Spinal cord (tissue), 10 donors: ENCODE measurements at places on chromosomes 6 and 20. TPM values are rescaled to one million over a fixed set of nuclear protein-coding genes. Genes with fewer than 3 reads are reported as not detected.

MLN gene
- 0.39 TPM for total RNA-seq

SUN5 gene
- not detected for total RNA-seq

CPXM1 gene
- 37.1 TPM for total RNA-seq

XPO5 gene
- 27.4 TPM for total RNA-seq

TIAM2 gene
- total RNA-seq, result 15.6 TPM

HLA-DRB1 gene
- total RNA-seq, result 17.0 TPM

MUC21 gene
- total RNA-seq, result not detected

KAT14 gene
- total RNA-seq, result 19.6 TPM

BPIFB1 gene
- total RNA-seq, result not detected

DEFB124 gene
- total RNA-seq, result not detected

PSMG4 gene
- 23.7 TPM for total RNA-seq

SLC22A7 gene
- total RNA-seq, result 0.28 TPM

NQO2 gene
- 40.5 TPM for total RNA-seq

- no peak for DNase-seq
These were observed 6.2 kb upstream of the GCM1 start for GRCh38 chr6:53154794-53155193.

- no peak for DNase-seq
These were observed 15.5 kb downstream of the GSS start for GRCh38 chr20:34940081-34940481.

DNA sequence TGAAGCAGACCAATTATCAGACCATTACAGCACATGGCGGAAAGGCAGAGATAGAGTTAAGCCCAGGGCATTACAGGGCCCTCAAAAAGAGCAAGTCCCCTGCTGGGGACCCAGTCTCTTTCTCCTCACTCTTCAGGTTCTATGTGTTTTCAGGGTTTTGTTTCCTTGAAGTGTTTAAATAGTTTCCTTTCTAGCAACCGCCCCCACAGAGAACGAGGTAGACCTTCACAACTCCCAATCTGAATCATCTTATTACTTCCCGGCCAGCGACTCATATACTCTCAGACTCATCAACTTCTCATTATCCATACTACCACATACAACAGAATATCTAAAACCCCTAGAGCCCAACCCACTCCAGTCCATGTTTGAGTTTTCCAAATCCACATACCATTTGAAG is 526.6 kb upstream of the ARID1B start:
- no peak for DNase-seq

- DNase-seq, result no peak
These were observed 87.7 kb downstream of the PLCG1 start for GRCh38 chr20:41225091-41225490.

- no peak for DNase-seq
These were observed 586.1 kb downstream of the PTPRT start for GRCh38 chr20:42603655-42604054.

- no peak for DNase-seq
These were observed 15.5 kb downstream of the SERPINB1 start for GRCh38 chr6:2826131-2826530.

DNA sequence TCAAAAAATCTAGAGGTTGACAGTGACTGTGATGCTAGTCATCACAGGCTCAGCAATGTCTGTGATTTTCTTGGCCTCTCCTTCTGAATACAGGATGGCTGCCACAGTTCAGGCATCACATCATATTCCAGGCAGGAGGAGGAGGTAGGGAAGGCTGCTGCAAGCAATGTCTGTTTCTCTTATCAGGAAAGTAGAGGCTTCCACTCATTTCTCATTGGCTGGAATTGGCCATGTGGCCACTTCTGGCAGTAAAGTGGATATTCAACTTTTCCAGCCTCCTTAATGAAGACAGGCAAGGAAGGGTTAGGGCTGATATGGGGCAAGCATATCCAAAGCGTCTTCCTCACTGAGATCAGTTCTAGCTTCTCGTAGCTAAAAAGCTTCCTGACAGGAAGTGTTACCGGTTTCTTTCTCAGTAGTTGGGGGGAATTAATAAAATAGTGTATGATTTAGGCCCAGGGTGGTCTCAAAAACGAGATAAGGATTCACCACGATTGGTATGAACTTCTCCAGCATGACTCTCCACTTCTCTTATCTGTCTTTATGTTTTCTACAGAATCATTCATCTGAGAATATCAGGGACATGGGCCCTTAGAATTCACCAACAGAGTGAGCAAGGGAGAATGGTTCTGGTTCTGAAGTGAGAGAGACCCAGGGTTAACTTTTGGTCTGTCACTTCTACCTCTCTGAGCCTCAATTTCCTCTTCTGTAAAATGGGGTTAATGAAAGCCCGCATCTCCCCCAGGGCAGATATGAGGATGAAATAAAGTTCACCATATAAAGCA is 32.7 kb upstream of the PSMF1 start:
- DNase-seq, result no peak

GRCh38 chr20:52564594-52564993 is 373.0 kb upstream of the ZFP64 start:
- DNase-seq, result no peak

DNA sequence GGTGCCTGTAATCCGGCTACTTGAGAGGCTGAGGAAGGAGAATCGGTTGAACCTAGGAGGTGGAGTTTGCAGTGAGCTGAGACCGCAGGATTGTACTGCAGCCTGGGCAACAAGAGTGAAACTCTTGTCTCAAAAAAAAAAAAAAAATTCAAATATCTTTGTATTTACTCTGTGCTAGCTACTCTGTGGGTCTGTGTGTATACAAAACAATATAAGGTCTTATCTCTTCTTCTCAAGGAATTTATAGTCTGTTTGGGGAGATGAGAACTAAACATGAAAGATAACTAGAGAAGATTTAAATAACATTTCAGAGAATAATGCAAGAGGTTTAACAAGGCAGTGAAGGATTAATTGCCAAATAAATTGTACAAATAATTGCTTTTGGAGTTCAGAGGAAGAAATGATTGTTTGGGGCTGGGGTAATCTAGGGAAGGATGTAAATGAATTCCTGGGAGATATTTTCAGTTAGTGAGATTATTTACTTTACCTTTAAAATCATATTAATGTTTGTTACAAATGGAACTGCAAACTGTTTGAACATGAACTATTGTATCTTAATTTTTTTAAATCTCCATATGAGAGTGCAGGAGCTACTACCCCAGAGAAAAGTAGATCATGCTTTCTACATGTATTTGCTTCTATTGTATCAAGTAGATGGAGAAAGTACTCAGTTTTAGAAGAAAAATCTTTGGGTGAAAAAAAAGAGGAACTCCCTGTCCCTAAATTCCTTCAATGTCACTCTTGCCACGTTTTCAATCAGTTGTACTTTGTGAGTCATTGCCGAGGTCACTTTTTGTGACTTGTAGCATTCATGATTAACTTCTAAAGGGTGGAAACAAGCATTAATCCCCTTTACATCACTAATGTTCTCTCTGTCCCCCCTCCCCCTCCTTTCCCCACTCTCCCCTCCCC is 39.0 kb downstream of the NCOA3 start:
- no peak for DNase-seq

DNA sequence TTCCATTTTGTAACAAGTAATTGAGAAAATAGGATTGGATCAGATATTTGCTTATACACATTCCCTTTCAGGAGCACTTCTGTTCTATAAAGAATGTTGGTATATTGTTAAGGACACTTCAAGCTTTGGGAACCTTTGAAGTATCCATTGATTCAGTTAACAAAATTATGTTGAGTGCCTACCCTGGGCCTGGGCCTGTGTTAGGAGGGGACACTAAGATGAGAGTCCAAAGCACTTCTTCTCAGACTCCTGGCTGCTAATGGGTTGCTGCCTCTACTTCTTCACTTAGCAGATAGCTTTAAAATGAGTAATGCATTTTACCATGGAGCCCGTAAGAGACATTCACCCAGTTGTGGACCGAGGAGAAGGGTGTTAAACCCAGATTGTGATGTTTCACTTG is 40.3 kb downstream of the PTPN1 start:
- no peak for DNase-seq

DNA sequence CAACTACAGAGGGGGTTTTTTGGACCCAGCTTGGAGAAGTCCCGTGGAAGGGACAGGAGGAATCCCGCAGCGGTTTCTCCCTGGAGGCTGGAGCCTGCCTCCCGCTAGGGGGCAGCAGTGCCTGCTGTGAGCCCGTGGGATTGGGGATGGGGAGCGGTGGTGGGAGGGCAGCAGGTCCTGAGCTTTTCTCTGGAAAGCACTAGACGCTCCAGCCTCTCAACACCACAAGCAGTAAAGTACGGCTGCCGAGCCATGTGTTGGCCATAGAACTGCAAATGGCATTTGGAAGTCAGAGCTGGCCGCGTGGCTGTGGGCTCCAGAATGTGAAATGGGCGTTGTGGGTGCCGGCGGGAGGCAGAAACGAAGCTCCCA is 47.8 kb downstream of the GMPR start:
- DNase-seq, result no peak

DNA sequence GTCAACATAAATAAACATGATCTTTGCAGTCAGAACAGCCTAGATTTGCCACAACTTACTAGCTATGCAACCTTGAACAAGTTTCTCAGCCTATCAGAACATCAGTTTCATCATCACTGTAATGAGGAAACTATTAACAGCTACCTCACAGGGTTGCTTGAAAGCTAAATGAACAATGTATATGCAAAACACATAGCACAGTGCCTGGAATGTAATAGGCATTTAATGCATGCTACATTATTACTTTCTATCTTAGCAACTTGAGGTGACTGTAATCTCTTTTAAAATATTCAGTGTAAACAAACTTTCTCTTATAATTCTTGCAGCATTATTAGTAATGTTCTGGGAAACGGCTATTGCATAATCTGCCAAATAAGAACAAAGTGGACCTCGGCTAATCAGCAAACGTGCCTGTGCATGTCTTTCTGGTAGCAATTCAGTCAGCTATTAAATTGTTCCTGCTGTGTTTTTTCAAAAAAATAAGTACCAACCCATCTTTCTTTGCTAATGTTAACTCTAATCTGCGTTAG is 61.5 kb downstream of the SYNE1 start:
- no peak for DNase-seq

- DNase-seq, result no peak
These were observed 874.2 kb downstream of the TFAP2A start for GRCh38 chr6:9540534-9541126.

DNA sequence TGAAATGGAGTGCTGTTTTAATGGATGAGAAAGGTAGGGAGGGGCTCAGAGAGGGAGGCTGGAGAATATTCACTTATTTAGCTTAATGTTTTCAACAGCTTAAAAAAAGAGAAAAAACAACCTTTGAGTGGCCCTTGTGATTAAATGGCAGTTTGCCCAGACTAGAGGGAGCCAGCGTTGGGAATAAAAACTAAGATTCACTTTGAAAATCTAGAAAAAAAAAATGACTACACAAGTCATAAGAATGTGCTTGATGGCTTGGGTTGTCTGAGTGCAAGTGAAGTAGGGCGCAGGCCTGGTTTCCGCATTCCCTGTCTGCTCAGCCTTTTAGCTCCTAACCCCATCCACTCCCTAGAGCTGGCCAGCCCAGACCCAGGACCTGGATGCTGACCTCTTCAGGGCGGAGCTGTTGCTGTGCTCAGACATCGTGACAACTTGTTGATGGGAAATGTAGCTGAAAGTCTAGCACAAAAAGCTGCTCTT is 28.9 kb downstream of the UTRN start:
- no peak for DNase-seq

- no peak for DNase-seq
These were observed 799 bp upstream of the SHPRH start for GRCh38 chr6:145964948-145965366.

DNA sequence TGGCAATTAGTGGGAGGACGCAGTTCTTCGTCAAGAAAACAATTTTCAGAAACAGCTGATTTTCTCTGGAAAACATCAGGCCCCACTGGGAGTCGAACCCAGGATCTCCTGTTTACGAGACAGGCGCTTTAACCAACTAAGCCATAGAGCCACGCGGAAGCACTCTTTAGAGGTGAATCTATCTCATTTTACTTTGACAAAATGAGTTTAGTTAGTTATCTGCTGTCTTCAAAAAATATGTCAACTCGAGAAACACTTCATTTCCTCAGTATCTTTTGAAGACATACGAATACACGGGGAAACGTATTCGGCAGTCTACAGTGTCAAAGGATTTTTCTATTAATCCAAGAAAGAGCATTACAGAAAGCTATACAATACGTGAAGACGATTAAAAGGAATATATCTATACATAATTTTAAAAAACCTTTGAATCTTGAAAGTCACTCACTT is 26.7 kb downstream of the GPX6 start:
- no peak for DNase-seq

GRCh38 chr6:53325785-53326184 is 23.0 kb downstream of the ELOVL5 start:
- DNase-seq, result no peak

DNA sequence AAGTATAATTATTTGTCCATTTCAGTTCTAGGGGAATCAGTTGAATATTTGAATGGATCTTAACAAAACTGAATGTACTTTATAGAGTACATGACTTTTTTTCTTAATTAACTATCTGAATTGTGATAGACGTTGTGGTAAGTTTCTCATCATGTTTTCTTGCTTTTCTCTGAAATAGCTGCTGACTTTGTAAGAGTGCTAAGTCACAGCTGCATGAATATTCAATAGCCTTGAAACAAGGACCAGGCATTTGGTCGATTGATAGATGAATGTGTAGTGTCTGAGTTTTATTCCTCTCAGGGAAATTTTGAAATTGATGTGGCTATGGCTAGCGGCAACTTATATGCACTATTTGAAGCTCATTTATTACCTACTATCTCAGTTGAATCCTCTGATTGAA is 56.0 kb downstream of the ADGRB3 start:
- no peak for DNase-seq

- no peak for DNase-seq
These were observed 420.1 kb upstream of the SLC35B3 start for GRCh38 chr6:8855411-8855810.

GRCh38 chr6:160379466-160379865 is 31.3 kb downstream of the SLC22A3 start:
- no peak for DNase-seq

DNA sequence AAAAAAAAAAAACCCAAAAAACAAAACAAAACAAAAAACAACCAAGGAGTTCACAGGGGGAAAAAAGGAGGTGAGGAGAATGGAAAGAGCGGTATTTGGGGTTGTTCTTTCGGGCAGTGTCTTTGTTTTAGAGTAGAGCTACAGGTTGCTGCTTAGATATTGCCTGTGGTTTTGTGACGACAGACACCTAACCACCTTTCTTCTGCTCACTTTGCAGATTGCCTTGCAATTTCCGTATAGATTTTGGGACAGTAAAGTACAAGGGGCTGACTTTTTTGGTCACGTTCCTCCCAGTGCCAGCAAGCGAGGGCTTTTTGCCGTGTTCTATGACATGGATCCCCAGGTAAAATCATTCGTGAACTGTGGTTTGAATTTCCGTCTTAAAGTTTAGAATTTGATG is 50.9 kb downstream of the DEK start:
- DNase-seq, result no peak
